ENCODE measurements at places on chromosomes 3 and 15.

- DNase-seq = no peak
These were observed 184.2 kb downstream of the CHL1 start for GRCh38 chr3:380801-381200.

DNA sequence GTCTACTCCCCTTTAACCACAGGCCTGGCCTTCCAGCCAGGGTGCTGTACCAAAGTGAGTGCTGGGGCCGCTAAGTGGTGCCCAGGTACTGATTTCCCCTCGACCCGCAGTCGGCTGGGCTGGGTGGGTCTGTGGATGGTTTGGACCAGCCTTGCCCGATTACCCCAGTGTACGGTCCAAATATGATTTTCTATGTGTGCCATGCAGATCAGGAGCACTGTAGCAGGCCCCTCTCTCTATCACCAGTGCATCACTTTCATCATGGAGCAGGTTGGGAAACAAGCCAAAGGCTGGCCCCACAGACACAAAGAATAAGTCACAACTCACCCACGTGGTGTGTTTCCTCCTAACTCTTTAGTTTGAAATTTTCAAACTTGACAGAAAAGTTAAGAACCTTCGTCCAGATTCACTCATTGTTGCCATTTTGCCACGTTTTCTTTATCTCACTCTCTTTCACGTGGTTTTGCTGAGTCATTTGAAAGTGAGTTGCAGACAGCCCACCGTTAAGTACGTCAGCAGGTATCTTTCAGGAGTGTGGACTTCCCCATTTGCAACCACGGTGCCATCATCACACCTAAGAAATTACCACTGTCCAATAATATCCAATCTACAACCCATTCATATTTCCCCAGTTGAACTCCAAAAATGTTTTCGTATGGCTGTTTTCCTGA, 37.0 kb downstream of the ZNF710 start:
- no peak for DNase-seq

- DNase-seq = no peak
These were observed 242.9 kb downstream of the WNT5A start for GRCh38 chr3:55244247-55244646.

DNA sequence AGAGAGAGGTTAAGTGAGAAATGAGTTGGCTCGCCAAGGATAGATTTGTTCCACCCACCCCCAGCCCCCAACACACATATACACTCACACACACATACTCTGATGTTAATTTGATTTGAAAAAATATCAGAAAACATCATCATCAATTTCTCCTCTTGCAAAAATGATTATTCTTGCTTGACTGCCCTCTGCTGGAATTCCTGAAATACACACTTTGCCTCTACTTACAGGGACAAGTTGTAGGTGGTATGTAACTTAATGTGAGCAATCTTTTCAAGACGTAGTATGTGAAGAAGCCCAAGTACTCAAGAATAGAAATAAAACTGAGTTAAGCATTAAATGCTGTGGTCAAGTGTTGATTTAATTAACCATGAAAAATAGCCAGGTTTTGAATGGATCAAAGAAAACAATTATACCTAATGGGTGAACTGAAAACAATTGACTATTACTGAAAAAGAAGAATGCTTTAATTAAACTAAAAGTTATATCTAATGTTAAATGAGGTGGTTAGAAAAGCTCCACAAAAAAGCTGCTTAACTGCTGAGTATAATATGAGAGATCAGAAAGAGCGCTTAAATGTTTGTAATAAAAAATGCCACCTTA, 46.6 kb upstream of the MDFIC2 start:
- DNase-seq = peak; percentile 2

DNA sequence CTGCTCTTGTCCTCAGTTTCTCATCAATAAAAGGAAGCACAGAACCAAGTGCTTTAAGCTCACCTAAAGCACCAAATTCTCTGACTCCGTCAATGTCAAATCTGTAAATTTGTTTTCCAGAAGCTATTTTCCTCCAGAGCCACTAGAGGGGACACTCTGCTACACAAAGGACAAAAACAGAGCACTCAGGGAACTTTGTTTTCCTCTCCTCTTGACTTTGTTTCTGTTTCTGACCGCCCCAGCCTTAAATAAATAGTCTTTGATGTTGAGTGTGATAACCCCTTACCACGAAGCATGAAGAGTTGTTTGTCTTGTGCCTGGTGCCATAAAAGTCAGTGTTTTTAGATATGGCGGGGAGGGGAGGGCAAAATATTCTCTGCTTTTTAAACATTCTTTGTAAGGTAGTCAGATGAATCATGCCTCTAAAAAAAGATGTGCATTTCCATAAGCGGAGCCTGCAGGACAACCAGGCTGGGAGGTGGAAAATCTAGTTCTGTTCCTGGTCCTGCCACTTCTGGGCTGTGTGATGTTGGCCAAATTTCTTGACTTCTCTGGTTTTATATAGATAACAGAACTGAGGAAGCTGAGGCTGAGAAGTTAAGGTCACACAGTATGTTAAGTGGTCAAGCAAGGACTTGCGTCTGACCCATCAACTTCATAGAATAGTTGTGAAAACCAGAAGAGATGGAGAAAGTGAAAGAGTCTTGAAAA, 7.3 kb upstream of the ZBTB38 start:
- DNase-seq = peak; percentile 80

GRCh38 chr3:127908951-127909350, 6.1 kb upstream of the KBTBD12 start:
- no peak for DNase-seq

DNA sequence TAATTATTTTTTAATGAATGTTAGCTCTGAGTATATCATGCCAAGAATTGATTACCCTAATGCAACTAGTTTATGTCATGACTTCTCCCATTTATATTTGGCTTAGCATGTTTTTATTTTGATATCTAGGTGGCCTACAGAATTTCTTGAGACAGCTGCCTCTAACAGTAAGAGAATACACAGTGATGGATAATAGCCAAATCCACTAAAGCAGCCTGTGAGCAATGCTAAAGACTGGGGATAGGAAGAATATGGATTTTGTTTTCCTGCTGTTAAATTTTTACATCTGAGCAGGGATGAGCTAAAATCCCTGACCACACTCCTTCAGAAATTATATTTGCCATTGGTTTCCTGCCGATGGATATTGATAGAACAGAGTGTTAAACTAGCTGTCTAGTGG, 149.3 kb upstream of the TGFBR2 start:
- DNase-seq = no peak

- no peak for DNase-seq
These were observed 520.7 kb downstream of the ROBO1 start for GRCh38 chr3:79246875-79247724.

DNA sequence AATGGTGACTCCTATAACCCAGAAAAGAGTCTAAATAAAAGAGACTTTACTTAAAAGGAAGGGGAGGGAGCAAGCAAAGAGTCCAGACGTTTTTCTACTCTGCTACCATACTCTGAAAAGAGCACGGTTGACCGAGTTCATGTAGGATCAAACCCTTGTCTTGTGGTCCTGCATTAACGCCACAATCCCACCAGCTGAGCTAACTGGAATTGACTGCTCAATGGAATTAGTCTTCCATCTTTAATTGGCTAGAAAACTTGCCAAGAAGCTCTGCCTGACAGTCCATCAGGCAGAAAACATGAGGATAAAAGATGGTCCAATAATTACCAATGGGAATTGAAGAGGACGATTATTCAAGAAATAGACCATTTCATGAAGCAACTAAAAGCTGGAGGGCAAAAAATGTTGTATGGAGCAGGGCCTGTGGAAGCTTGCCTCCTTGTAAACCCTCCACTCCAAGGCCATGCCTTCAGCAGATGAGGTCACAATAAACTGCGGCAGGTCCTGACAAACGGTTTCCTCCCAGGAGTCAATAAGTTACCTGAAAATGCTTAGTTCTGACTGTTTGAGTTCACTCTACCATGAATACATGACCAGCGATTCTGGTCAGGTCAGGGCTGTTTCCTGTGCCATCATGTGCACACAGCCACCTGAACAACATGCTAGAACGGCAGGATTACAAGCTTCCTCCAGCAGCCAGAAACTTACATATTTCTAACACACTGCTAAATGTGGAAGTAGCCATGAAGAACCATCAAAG, 35.6 kb upstream of the ARHGEF3 start:
- DNase-seq = no peak

DNA sequence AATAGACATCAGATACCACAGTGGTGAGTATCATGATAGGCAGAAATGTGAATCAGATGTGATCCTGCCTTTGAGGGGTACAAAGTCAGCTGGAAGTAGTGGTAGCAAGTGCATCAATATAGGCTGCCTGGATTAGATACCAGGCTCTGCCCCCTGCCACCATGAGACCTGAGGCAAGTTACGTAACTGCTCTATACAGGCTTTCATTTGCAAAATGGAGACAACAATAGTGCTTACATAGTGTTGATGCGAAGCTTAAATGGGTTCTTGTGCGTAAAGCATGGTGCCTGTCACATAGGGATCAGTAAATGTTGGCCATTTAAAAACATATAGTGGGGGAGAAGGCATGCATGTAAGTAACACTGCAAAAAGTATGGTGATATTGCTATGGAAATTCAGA, 158.0 kb downstream of the RYR3 start:
- no peak for DNase-seq

Measured in AG08395 (cell line).